ENCODE measurements at places on chromosomes 1 and 21. TPM values are rescaled to one million over a fixed set of nuclear protein-coding genes. Genes with fewer than 3 reads are reported as not detected.

DNA sequence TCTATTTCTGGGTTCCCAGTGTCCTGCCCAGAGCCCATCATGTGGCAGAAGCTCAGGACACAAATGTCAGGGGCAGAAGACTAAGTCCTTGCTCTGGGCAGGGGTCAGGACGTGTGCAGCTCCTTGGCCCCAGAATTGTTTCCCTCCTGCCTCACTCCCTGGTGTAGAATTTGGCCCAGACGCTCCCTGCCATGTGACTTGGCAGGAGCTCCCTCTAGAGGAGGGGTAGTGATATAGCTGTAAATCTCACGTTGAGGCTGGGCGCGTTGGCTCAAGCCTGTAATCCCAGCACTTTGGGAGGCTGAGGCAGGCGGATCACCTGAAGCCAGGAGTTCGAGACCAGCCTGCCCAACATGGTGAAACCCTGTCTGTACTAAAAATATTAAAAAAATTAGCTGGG, 91.2 kb downstream of the UBIAD1 start:
- no peak for DNase-seq

DNA sequence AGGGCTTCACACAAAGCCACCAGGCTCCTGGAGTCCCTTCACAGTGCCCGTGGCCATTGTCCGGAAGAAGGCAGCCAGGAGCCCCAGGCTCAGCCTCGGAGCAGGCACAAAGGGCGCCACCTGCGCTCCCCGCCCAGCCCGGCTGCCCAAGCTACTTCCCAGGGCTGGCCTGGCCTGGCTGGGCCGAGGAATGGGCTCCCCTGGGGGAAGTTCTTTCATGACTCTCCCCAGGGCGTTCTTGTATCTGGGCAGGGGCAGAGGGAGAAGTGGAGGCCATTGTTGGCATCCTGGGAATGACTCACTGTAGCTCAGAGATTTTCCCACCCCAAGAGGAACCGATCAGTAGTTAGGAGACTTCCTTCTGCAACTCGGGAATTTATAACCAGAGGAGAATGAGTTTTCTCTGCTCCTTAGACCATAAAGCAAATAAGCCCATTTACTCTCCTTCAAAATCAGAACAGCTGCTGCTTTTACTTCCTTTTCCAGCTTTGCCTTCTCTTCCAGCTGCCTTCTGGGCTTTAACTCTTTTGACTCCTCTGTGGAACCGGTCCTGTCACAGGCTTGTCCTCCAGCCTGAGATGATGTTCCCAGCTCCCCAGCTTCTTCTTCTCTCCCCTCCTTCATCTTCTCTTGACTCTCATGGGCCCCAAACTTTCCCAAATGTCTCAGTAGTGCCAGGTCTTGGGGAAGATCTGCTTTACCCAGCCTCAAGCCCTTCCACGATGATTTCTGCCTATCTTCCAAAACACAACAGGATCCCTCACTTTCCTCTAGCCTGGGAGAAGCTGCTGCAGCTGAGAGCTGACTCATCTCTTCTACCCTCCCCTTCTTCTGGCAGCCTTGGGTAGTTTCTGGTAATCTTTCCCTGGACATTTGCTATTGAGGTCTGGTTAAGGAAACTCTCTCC, 118.7 kb upstream of the CD34 start:
- DNase-seq, result peak; percentile 45

- no peak for DNase-seq
These were observed 74.5 kb downstream of the C1orf21 start for GRCh38 chr1:184461321-184461720.

Gene AVPR1B
- total RNA-seq, result not detected

Gene MYOG
- total RNA-seq, result not detected

DNA sequence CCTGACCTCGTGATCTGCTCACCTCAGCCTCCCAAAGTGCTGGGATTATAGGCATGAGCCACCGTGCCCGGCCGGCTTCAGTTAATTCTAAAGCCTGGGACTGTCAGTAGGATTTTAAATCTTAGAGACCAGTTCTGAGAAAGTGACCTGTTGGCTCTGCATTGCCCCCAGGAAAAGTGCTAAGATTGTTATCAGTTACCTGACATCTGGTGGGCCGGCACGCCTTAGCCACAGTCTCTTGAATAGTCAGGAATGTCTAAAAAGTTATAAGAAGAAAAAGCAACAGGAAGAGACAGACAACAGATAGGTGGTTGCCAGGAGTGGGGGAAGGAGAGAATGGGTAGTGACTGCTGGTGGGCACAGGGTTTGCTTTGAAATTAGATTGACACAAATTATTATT, 35.1 kb downstream of the RABGAP1L start:
- DNase-seq, result no peak

Gene ZNF593OS
- not detected for total RNA-seq

DNA sequence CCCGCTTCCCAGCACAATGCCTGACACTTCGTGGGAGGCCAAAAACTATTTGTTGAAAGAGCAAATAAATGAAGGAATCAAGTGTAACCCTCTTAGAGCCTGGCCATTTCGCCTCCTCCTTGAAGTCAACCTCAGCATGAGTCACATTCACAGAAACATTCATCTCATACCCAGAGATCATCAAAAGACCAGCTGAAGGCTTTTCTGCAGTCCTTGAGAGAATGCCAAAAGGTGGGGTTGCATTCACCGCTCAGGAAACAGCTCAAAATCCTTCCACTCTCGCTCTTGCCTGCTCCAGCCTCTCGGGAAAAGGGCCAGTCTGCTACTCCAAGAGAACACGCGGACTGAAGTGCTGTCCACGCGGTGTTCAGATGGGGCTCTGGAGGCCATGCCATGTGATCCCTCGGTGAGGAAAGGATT, 90.0 kb downstream of the VWA5B1 start:
- DNase-seq, result no peak

DNA sequence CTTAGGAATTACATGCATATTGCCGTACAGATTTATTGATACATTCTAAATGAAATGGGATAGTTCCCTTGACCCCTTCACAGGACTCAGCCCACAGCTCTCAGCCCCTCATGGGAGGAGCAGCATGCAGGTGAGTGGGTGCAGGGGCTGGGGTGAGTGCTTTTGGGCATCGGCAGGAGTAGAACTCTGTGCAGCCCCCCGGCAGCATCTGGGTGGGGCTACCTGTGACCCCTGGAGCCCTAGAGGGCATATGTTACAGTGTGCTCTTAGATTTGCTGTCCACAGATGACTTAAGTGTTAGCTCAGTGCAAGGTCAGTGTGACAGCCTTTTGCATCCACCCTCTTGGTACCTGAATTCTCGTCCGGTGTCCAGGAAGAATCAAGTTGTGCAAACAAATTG, 120.3 kb downstream of the GALNT2 start:
- DNase-seq, result no peak
